ENCODE measurements at places on chromosomes 7 and 10.

DNA sequence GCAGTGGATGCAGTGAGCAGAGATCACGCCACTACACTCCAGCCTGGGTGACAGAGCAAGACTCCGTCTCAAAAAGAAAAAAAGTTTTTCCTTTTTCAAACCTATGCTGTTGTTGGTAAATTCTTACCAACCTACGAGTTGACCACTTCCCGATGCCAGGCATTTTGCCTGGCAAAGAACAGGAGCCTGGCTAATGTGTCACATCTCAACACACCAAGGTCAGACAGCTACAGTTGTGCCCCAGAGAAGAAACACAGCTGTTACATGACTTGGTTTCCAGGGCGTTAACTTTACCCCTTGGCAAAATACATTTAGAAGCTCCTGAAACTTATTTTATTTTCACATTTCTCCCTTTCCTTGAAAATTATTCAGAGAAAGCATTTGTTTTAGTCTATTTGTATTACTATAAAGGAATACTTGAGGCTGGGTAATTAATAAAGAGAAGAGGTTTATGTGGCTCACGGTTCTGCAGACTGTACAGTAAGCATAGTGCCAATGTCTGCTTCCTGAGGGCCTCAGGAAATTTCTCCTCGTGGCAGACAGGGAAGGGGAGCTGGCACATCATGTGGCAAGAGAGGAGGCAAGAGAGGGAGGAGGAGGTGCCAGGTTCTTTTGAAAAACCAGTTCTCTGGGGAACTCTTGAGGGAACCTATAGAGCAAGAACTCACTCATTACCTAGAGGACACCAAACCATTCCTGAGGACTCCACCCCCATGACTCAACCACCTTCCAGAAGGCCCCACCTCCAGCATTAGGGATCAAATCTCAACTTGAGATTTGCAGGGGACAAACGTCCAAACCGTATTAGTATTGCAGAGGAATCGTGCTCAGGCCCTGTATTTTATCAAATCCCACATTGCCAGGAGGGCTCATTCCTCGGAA is 83.3 kb downstream of the PAXIP1 start:
- no peak for DNase-seq

GRCh38 chr10:104065748-104066147 is 19.9 kb downstream of the COL17A1 start:
- DNase-seq = no peak

- no peak for DNase-seq
Measured at GRCh38 chr7:121298831-121299239, 30.0 kb upstream of the WNT16 start.

DNA sequence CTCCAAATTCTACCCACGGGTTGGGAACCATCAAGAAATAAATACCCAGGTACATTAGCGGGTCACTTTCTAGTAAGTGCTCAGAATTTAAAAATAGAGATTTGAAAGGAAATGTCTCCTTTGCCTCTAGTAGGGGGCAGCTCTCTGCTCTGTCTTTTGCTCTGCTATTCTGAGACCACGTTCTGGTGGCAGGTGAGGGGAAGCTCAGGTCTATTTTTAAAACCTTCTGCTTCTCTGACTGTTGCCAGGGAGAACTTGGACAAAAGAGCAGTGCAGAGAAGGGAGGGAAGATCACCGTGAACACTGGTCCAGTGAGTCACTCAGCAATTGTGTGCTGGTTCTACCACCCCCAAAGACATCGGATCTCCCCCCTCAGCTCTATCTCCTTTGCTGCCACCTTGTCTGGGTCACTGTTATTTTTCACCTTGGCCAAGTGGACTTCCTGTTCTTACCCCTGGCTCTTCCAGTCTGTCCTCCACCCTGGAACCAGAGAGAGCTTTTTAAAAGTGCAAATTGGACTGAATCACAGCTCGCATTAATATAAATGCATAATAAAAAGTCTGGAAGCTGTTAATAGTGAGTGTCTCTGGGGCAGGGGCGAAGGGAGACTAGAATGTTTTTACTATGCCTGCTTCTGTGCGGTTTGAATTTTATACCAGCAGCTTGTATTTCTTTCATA is 72.4 kb upstream of the LOXL4 start:
- DNase-seq = no peak

DNA sequence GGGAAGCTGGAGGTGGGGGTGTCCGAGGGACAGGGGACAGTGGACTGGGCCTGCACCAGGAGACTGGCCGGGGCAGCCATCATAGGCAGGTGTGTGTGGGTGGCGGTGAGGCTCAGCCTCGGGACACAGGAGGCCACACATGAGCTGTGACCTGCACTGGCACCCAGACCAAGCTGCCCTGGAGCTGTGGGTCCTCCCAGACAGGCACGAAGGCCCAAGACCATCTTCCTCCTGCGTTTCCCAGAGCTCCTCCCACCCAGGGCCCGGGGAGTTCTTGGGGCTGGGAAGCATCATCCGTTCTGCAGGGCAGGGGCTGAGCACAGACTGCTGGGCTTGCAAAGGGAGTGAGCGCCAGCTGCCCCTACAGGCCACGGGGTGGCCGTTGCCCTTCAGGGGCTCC is 87.4 kb downstream of the PDGFA start:
- DNase-seq = no peak

DNA sequence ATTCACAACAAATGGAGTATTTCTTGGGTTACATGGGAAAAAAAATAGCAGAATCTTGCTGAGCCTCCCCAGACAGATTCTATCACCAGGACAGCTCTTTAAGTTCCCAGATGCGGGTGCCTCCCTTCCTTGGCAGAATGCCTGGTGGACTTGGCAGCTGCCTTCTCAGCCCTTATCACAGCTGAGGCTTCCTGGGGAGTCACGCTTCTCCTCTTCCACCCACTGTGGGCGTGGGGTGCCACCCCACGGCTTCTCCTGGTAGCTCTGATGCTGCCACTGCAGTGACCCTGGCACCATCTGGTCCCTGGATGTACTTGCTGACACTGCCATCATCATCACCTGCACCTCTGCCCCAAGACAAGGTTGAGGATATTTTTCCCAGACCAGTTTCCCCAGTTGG is 16.2 kb upstream of the NME8 start:
- peak; percentile 90 for DNase-seq

- DNase-seq = peak; percentile 47
Measured at GRCh38 chr7:117041007-117041406, 87.7 kb downstream of the ST7 start.

DNA sequence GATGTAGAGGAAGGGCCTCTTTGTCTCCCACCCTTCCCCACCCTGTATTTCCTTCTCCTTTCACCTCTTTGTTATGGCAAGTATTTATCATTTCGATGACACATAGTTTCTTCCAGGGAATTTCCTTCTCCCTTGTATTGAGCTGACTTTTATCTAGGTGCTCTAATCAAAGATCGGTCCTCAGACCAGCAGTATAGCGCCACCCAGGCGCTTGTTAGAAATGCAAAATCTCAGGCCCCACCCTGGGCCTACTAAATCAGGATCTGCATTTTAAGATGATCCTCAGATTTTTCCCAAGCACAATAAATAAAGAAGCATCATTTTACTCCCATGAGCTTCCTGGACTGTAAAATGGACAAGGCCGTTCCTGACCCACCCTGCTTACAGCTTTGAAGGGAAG is 12.0 kb upstream of the GOT1 start:
- no peak for DNase-seq

GRCh38 chr10:132096223-132096622 is 30.5 kb downstream of the JAKMIP3 start:
- DNase-seq = peak; percentile 46

GRCh38 chr10:42877496-42878030 is 95.0 kb downstream of the BMS1 start:
- no peak for DNase-seq

DNA sequence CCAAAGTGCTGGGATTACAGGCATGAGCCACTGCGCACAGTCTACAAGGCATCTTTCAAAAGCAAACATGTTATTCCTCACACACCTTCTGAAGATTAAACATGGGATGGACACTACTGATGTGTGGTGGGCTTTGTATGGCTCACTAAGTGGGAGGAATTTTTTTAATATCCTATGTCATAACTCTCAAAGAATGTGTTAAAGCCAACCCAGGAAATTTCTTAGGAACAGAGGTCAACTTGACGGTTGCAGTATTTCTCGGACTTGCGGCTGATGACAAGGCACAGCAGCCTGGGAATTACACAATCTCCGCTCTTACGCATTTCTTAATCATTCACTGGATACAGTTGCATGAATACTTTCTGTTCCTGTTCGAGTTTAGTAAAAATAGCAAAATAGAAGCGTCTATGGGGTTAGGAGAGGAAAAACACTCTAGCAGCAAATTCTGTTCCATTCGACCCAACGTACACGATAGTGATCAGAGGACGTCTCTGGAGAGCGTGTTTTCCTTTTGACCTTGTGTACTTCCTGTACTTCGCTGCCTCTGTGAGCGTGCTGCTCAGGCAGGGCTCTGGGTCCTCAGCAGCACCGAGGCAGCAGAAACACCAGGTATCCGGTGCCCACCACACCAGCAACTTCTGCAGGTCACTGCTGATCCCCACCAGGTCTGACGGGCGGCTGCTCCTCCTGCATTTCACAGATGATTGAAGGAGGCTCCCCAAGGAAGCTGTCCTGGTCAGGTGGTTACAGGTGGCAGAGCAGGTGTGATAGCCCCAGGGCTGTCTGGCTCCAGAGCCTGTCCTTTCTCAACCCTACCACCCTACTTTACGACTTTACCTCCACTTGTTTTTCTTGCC is 26.4 kb upstream of the SRGN start:
- peak; percentile 99 for DNase-seq

DNA sequence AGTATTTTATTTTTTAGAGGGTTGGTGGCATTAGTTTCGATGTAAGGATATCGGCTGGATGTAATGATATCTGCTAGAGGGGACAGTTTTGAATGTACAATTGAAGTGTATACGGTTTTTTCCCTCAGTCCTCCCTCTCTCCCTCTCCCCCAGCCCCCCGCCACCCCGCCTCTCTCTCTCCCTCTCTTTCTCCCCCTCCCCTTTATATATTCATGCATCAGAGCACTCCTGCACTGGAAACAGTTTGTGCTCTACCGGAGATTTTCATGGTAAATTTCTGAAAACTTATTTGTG is 1.6 kb downstream of the GLCCI1 start:
- no peak for DNase-seq

DNA sequence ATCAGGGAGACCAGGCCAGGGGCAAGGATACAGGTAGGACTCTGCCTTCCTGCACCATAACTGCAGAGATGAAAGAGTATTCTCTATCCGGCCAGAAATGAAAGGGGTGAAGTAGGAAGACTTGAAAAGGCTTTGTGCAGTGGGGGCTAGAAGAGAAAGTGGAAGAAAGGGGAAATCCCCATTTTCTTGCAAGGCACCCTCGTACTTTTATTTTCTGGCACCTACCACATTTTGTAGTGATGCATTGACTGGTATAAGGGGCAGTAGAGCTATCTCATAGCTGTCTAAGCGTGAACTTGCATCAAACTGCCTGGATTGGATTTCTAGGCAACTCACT is 752 bp upstream of the CAMK2G start:
- peak; percentile 57 for DNase-seq

- no peak for DNase-seq
Measured at GRCh38 chr7:75815418-75816064, 1.9 kb upstream of the CCL24 start.

- peak; percentile 37 for DNase-seq
Measured at GRCh38 chr7:47931005-47932004, 17.0 kb downstream of the PKD1L1 start.

DNA sequence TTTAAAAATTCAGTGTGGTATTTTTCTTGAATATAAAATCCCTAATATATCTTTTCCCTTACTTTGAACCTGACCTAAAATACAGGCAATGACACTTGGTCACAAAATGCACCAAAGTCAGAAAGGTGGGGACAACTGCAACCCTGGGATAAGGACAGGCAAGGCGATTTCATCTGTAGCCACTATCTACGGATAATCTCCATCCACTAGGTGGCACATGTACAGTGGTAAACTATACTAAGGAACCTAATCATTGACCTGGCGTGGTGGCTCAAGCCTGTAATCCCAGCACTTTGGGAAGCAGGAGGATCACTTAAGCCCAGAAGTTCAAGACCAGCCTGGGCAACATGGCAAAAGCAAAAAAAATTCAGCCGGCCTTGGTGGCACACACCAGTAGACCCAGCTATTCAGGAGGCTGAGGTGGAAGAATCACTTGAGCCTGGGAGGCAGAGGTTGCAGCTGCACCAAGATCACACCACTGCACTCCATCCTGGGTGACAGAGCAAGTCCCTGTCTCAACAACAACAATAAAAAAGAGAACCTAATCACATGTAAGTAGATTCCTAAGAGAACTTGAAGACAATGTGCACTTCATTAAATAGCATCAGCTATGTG is 98.9 kb downstream of the KMT2C start:
- peak; percentile 63 for DNase-seq

Measured in suppressor macrophage treated with lipopolysaccharide for 1 hour (primary cell).